T1000 (cell line): ENCODE measurements at places on chromosomes 16 and 17.

DNA sequence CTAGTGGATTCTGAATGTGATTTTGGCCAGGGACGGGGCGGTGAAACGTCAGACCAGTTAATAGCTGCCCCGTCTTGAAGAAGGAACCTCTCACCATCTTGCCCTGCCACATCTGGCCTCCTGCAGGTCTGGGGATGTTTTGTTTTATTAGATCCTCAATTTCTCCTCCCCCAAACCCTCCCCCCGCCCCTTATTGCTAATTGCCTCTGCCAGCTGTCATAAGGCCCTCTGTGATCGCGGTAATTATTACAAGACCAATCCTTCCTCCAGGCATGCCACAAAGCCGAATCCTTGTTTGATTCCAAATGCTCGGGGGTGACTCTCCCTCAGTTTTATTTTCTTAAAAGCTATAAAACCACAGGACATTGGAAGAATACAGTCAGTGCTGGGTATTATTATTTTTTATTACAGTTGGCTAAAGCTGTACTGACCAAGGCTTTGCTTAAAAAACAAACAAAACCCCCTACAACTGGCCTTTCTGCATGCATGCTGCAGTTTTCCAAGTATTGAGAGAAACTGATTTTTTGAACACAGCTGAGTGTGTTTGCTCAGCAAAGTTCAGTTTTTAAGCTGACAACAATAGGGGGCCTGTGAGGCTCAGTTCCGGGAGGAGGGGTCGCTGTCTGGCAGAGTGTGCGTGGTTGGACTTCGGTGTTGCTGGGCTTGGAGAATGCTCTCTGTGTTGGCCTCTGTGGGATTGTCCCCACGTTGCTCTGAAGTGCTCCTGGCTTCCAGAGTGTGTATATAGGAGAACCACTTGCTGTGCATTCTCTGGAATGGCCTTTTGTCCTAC lies 1.7 kb downstream of the KSR1 start:
- peak; percentile 56 for DNase-seq

DNA sequence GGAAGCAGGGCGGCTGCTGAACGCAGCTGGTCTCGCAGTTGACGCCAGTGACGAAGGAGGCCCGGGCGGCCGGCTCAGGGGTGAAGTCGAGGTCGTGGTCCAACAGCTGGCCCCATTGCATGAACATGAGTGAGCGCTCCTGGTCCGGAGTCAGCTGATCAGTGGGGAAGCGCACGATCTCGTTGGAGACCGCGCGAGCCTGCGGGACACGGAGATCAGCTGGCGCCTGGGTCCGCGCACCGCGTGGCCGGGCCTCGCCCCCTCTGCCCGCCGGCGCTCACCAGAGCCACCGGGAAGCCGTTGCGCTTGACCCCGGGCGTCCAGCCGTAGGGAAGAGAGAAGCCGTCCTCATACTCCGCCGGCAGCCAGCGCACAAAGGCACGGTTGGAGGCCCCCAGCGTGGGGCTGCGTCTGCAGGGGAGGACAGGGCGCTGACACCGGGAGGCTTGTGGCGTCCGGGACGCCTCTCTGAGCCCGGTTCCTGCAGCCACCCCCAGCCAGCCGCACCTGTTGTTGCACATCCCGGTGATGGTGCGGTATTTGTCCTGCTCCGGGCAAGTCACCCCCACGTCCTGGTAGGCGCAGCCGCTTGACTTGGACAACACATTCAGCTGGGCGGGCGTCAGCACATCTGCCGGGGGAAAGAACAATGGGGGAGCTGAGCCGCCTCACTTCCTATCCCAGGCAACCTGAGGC lies 1.6 kb downstream of the MPO start:
- DNase-seq = no peak

- no peak for DNase-seq
Observed at GRCh38 chr16:2879854-2880508, 3.0 kb upstream of the FLYWCH2 start.

DNA sequence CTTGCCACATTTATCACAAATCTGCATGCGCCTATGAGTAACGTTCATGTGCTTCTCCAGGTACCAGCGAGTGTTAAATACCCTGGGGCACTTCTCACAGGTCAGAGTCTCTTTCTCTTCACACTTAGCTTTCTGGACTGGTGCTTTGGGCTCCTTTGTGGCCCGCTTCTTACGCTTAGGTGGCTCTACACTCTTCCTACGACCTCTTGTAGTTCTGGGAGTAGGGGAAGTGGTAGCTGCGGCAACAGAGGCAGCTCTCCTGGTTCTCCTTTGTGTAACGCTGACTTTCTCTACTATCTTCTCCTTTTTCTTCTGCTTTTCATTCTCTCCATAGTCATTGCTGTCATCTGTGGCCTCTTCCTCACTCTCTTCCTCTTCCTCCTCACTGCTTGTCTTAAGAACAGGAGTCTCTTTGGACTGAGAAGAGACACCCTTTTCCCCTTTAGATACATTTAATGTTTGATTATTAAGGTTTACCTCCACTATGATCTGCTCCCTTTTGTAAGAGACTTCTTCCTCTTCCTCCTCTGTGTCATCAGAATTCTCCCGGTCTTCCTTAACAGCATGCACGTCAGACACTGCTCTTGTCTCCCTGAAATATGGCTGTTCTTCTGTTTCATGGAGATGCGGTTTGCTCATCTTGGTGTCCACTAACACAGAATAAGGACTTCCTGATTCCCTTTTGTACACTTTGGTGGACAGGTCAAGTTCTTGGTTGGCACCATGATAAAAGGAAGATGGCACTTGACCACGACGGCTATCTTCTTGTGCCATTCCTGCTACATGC lies 45.0 kb downstream of the ZNF652 start:
- DNase-seq = no peak

GRCh38 chr16:78290395-78290794 lies 190.9 kb downstream of the WWOX start:
- DNase-seq = no peak

DNA sequence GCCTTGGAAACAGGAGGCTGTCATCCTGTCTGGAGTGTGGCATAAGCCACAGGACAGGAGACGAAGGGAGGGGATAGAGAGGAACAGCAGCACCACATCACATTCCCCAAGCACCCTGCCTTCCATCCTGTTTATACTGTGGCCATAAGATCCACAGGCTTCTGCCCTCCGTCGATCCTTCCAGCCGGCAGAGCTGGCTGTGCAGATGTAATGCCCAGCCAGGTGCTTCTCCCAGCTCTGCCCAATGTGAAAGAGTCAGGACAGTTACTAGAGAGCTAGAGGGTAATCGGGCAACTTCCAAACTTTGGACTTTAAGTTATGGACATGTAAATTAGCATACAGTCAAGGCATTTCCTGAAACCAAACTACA lies 368.4 kb downstream of the SOX9 start:
- no peak for DNase-seq

DNA sequence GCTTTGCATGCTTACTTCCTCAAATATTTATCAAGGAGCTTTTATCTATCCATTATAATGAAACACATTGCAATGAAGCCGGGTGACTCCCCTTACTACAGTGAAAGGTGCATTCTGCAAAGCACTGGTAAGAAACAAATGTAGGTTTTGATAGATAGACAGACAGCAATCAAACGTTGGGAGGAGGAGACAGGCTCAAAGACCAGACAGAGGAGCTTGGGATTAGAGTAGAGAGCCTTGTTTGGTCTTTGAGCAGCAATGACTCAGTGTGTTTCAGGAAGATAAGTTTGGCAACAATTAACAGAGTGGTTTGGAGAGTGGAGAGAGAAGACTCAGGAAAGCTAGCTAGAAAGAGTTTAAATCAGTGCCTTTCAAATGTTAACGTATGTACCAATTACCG lies 68.8 kb downstream of the ZNF18 start:
- DNase-seq = no peak

DNA sequence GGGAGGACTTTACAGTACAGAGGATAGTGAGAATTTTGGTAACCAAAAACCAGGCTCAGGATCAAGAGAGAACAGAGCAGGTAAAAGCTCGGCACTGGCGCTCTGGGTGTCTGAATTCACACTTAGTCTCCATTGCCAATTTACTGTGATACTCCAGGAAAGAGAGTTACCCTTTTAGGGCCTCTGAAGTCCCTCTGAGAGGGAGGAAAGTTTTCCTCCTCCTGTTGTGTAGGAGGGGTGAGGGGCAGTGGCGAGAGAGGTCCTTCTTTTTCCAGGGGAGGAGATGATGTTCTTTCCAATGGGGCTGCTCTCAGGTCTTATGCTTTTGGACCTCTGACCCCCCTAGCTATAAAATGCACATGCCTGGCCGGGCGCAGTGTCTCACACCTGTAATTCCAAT lies 5.4 kb upstream of the TNS4 start:
- DNase-seq = no peak

DNA sequence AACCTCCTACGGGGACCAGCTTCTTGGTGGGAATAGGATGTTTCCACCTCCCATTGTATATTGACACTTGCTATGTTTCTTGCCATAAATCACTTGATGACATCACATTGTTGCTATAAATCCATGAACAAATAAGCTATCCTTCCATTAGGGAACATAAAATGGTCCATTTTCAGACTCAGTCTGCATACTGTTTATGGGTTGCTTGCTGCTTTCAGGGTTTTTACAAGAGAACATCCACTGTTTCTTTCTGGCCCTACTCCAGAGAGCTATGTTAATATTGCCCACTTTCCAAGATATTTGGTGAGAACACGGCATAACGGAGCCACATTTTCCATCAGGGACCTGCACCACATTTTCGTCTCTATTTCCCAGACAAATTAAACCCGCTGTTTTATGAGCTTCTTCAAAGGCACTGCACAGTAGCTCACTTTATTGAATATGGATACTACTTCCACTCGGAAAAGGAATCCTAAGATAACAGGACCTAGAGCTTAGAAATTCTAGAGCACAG lies 800.2 kb downstream of the KCNJ2 start:
- no peak for DNase-seq

DNA sequence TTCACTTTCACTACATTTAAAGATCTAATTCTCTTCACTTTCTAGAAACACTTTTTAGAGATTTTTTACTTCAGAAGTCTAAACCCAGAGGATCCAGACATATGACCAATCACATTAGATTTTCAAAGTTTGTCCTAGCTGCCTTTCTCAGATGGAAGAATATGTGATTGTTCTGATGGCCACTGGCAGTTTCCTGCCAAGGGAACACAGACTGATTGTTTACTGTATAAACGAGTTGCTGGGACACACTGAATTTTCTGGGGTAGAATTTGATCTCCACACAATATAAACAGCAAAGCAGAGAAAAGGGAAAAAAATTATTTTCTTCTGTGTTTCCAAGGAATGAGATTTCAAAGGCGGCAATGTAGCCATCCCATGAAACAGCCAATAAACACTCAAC lies 480.0 kb downstream of the TOX3 start:
- DNase-seq = no peak

GRCh38 chr17:43671031-43671692 lies 9.4 kb upstream of the MEOX1 start:
- DNase-seq = peak; percentile 73

- DNase-seq = no peak
Observed at GRCh38 chr16:29763326-29763725, 14.7 kb upstream of the ZG16 start.

- no peak for DNase-seq
Observed at GRCh38 chr16:2785101-2785991, 2.0 kb downstream of the PRSS33 start.

- no peak for DNase-seq
Observed at GRCh38 chr16:23679274-23679985, 741 bp downstream of the PLK1 start.

DNA sequence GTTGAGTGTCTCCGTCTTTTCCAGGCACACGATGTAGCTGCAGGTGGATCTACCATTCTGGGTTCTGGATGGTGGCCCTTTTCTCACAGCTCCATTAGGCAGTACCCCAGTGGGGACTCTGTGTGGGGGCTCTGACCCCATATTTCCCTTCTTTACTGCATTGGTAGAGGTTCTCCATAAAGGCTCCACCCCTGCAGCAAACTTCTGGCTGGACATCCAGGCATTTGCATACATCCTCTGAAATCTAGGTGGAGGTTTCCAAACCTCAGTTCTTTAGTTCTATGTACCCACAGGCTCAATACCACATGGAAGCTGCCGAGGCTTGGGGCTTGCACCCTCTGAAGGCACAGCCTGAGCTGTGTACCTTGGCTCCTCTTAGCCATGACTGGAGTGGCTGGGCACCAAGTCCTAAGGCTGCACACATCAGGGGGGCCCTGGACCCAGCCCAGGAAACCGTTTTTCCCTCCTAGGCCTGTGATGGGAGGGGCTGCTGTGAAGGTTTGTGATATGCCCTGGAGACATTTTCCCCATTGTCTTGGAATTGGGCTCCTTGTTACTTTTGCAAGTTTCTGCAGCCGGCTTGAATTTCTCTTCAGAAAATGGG lies 14.0 kb downstream of the ABCC1 start:
- DNase-seq = no peak

DNA sequence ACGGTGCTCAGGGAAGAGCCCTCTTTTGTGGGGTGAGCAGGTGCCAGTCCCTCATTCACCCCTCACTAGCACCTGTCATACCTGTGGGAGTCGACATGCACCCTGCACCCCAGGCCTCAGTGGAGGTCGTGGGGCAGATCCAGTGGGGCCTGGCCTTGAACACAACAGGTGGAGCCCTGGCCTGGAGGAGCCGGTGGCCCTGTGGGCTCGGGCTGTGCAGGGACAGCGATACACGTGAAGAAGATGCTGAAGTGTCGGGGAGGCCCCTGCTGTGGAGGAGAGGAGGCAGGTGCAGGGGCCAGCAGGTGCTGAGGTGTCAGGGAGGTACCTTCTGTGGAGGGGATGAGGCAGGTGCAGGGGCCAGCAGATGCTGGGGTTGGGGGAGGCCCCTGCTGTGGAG lies 31.8 kb downstream of the ZNF750 start:
- DNase-seq = no peak

DNA sequence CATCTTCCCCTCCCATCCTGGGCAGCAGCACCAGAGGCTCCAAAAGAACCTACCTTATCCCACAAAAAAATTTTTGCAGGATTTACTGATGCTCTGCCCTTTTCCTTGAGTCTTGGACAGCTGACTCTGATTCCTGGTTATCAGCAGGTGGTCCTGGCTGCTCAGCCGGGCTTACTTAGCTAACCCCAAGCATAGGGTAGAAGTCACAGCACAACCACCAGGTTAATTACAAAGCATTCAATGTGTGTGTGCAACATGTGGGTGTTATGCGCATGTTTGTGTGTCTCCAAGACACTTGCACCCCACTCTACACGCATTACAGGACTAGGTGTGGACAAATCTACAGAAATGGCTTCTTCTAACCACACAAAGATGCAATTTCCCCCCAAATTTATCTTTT lies 36.3 kb downstream of the PECAM1 start:
- no peak for DNase-seq

DNA sequence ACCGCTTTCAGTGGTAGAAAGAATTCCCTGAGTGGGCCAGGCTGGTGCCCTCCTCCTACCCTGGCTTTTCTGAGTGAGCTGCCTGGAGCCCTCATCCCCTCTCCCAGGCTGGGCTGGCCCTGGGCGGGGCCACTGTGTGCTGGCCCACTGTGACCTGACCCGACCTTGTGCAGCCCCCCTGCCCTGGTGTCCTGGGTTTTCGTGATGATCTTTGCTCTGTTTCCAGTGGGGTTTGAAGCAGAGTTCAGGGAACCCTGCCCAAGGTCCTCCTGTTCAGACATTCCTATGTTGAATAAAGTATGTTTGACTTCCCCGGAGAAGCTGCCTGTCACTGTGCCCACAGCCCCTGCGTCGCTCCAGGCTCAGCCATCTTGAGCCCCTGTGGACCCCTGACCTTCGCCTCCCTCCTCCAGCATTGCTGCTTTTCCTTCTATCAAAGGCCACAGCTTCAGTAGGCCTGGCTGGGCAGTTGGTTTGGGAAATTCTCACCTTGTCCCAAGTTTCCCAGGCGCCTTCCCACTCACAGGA lies 13.7 kb upstream of the NAGLU start:
- DNase-seq = no peak
